ENCODE measurements at places on chromosomes 1 and 21.
A peak's percentile ranks its signal among the peaks of the same experiment; 100 is the strongest.

DNA sequence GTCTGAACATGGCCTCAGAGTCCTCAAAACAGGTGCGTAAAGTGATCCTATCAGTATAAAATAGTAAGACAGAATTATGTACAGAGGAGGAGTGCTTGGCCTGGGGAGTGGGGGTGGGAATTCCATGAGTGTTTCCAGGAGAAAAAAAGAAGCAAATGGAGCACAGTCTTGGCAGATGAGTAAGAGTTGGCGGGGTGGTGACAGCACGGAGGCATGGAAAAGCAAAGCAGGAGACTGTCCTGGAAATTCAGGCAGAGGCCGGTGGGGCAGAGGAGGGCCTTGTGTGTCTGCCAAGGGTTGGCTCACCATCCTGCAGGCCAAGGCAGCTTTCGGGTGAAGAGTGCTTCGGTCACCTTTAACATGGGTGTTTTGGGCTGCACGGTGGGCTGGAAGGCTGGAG, 63.4 kb downstream of the OPTC start:
- DNase-seq, result peak; percentile 80

- no peak for DNase-seq
These were observed 1.1 kb downstream of the LGALS8 start for GRCh38 chr1:236524895-236525184.

DNA sequence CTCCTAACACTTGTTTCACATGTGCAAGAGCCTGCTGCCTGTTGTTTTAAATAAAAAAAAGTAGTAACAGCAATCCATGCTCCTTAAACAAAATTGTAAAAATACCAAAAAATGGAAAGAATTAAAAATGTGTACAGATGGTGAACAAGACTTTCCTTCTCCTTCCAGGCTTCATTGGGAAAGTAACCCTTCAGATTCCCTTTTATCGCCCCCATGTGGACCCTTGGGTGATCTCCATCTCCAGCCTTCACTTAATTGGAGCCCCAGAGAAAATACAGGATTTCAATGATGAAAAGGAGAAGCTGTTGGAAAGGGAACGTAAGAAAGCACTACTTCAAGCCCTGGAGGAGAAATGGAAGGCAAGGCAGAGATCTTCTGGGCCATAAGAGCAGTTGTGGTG, 14.2 kb downstream of the VPS13D start:
- DNase-seq, result peak; percentile 37

- DNase-seq, result peak; percentile 1
These were observed 7.4 kb downstream of the LDLRAD1 start for GRCh38 chr1:54010415-54011117.

DNA sequence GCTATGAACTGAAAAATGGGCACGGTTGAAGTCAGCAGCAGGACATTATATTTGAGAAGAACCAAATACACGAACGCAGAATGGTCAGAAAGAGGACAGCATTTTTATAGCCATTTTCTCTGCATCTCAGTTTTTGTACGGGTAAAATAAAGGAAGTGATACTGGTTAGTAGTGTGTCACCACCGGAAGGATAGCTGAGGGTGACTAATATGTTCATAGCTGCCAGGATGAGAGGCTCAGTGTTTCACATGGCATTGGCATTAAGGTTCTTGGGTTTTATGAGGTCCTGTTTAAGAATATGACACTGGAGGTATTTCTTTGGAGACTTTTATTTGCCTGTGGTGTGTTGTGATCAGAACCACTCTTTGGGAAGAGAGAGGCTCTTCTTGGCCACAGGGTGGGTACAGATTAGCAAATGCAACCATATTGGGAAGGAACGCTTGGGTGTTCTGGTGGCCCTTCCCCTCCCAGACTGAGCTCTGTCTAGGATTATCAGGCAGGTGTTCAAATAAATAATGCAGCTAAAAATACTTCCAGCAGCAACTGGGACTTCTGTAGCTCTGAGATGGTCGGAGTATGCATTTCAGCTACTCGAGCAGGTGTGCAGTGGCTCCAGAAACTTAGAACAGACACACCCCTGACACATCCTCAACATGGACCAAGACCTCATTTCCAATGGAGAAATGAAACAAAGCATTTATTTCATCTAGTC, 158.2 kb downstream of the PBX1 start:
- peak; percentile 74 for DNase-seq
